ENCODE measurements at places on chromosomes 1 and 21.

GRCh38 chr21:15255261-15255660 lies 190.5 kb upstream of the NRIP1 start:
- no peak for DNase-seq

- no peak for DNase-seq
Observed at GRCh38 chr1:119828266-119828665, 17.0 kb upstream of the REG4 start.

- DNase-seq, result no peak
Observed at GRCh38 chr1:63836830-63837229, 63.0 kb downstream of the ROR1 start.

DNA sequence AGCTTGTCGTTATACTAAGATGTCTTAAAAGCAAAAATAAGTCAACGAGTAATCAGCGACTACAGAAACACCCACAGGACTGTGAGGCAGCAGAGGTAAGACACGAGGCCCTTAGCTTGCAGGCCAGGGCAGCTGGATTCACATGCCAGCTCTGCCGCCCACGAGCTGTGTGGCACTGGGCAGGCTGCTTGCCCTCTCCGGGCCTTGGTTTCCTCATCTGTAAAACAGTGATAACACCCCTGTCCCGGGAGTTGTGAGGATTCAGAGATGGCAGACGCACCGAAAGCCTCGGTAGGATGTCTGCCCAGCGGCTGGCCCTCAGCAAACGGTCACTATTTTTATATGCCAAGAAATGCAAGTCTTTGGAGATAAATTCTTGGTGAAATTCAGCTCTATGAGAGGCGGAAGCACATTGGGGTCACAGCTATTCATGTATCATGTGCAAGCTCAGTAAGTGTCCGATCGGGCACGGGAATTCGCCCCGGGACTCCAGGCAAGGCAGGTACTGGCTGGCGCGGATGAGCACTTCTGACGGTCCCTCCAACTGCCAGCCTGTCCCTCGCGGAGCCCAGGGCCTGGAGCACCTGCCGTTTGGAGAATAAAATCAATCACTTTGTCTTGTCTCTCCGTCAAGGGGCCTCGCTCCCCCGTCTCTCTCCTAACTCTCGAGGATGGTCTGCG lies 1.1 kb downstream of the C2CD2 start:
- DNase-seq, result no peak

DNA sequence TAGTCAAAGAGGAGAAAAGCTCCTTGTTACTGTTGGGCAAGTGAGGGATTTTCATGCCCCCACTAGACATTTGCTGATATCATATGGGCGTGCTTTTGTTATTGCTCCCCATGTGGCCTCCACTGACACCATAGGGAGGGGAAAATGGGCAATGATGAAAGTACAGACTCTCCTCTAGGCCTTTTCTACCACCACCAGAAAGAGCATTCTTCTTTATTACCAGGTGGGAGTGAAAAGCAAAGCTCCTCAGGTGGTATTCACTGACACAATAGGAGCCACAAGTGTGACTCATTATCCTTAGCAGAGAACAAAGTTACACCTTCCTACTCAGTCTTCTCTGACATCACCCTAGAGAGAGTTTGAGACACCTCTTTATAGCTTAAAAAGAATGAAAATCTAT lies 667.1 kb downstream of the LTN1 start:
- no peak for DNase-seq

GRCh38 chr21:19228226-19228625 lies 824.6 kb upstream of the TMPRSS15 start:
- no peak for DNase-seq

Data from activated T-cell treated with anti-CD3 and anti-CD28 coated beads for 4 hours (primary cell).